Stimulated activated CD4-positive, alpha-beta T cell treated with anti-CD3 and anti-CD28 coated beads, Interleukin-15, amount 100 ng/mL, for 1 hour (primary cell): ENCODE measurements at places on chromosomes 11 and 22.

DNA sequence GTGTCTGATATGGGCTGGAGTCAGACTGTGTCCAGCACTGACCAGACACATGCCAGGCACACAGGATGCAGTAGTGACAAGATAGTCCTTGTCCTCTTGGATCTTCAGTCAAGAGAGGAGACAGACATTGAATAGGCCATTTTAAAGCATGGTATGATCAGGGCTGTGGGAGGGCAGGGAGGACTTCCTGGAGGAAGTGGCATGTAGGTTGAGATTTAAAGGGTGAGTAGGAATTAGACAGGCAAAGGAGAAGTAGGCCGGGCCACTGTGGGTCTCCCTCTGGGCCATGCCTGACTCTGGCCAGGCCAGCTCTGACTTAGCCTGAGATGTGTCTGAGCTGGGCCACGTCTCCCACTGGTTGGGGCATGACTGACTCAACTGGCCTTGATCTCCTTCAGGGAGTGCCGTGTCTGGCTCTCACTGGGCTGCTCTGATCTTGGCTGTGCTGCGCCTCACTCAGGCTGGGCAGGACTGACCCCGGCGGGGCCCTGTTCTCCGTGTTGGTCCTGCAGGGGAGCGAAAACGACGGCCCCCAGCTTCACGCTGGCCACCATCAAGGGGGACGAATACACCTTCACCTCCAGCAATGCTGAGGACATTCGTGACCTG lies 71.2 kb downstream of the MYO7A start:
- DNase-seq: no peak

- DNase-seq: no peak
Observed at GRCh38 chr11:58142761-58143160, 17.4 kb upstream of the OR9I1 start.

DNA sequence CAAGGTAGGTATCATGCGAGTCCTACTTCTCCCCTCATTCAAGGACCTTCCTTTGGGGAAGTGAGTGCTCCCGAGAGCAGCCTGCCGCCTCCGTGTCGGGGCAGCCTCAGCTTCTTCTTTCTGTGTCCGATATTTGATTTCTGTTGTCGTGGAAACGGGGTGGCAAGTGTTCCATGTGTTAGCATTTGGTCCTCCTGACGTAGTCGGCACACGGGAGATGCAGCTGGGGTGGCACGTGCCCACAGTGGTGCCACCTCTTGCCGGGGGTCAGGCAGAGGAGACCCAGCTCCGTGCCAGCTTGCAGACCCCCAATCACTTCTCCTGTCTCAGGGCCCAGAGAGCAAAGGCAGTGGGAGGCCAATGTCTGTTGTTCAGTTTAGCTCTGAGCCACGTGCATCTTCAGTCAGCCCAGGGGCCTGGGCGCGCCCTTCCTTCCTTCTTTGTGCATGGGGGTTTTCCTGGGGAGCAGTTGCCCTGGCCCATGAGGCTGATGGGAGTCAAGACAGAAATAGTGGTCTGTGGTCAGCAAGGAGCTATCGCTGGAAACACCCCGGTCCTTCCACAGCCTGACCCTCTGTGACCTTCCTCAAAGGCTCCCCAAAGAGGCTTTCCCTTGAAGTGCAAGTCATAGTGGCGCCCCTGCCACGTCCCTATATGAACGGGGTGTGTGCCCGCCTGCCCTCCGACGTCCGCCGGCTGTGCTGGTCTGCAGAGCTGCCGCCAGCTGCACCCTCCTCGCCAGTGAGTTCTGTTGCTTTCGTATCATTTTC lies 44.5 kb downstream of the PARVB start:
- no peak for DNase-seq

GRCh38 chr22:31092161-31092560 lies 11.0 kb downstream of the SMTN start:
- DNase-seq: no peak

DNA sequence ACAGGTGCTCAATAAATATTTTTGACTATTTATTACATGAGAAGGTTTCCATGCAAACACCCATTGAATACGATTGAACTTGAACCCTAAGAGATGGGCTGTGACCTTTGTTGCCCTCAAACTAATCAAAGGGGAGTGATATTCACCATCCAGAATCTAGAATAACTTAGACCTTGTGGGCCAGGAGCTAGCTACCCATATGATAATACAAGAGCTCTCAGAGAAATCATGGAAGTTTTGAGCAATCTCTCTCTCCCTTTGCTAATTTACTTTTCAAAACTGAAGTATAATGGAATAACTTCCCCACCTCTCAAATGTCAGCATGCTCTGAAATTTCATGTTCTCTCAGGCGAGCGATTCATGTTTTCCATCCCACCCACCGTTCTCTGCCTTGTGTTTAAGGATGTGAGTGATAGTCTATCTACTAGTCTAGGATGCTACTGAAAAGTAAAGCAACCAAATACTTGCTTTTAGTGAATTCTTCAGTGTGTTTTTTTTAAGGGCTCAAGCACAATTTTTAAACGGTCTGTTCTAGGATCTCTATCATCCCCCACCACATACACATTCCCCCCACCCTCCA lies 33.3 kb downstream of the BARX2 start:
- no peak for DNase-seq

- no peak for DNase-seq
Observed at GRCh38 chr11:17407575-17407974, 19.1 kb upstream of the KCNJ11 start.

DNA sequence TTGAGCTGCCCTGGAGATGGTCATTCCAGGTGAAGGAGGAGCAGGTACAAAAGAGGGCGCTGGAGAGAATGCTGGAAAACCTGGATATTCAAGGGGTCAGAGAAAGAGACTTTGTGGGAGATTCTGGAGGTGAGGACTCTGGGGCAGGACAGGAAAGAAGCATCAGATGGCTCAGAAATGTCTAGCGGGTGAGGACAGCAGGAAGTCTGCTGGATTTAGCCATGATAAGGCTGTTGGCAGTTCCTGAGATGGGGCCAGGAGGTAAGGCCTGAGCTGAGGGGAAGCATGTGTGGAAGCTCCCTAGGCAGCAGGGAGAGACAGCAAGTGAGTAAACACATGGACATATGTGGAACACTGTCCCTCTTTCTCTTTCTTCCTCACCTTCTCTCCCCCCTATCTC lies 1.5 kb downstream of the UPB1 start:
- DNase-seq: no peak

- no peak for DNase-seq
Observed at GRCh38 chr11:114384487-114384886, 15.8 kb downstream of the C11orf71 start.

- DNase-seq: no peak
Observed at GRCh38 chr11:77407613-77408012, 66.3 kb downstream of the PAK1 start.

- no peak for DNase-seq
Observed at GRCh38 chr11:125457814-125458343, 38.2 kb downstream of the FEZ1 start.

DNA sequence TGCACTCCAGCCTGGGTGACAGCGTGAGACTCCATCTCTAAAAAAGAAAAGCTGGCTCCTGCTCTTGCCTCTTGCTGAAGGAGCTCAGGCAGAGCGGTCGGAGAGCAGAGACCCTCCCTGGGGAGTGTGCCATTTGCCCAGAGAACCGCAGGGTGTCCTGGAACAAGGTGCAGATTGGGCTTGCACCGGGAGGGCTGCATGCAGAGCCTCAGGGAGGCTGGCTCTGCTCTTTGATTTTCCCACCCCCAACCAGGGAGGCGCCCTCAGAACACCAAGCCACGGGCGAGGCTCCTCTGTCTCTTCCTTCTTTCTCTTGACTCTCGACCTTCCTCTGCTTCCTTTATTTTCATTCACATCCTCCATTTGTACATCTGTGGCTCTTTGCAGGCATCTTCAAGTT lies 889.1 kb downstream of the OPCML start:
- no peak for DNase-seq

DNA sequence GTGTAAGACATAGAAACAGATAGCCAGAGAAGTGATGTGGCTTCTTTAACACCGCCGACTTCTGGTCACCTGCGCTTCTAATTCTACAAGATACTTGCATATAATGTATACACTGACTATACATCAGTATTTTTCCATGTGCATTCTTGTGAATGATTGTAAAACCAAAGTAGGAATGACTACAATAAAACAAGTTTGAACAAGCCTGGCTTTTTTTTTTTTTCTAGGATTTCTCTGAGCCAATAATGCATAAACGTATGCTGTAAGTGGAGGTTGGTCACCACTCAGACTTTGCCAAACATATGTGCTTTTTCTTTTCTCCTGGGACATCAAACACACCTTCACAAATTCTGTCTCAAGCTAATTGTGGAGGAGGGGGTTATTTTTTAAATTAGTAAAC lies 237.8 kb upstream of the KIRREL3 start:
- DNase-seq: no peak
